Fibroblast of skin of left quadriceps (primary cell): ENCODE measurements at places on chromosomes 11 and 22.
A peak's percentile ranks its signal among the peaks of the same experiment; 100 is the strongest.

GRCh38 chr22:29346659-29347058 is 31.2 kb upstream of the RASL10A start:
- no peak for DNase-seq

- no peak for DNase-seq
Observed at GRCh38 chr11:79456501-79456900, 15.7 kb upstream of the TENM4 start.

DNA sequence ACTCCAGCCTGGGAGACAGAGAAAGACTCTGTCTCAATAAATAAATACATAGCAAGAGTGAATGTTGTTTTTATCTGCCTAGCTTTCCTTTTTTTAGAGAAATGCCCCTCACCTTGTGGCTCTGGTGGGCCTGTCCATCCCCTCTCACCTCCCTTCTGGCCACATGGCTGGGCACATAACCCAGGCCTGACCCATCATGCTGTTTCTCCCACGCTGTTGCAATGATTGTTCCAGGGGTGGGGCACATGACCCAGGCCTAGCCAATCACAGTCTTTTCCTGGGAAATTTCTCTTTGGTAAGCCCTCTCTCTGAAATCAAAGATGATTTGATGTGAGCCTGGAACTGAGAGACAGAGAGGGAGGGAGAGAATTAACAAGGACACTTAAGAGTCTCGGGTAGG is 5.5 kb upstream of the CYTH4 start:
- DNase-seq = no peak

DNA sequence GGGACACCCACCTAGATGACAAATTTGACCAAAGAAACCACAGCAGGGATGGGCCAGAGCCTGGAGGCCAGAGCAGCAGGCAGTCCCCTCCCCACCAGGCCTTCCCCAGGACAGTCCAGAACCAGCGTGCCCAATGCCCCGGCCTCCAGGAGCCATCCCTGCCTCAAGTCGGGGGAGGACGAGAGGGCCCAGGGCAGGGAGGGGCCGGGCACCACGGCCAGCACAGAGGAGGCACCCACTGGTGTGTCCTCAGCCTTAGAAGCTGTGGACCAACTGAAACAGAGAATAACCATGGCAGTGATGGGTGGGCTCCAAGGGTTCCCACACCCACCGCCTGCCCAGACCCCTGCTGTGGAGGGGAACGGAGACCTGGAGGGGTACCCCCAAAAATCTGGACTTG is 28.3 kb upstream of the TCF20 start:
- no peak for DNase-seq

DNA sequence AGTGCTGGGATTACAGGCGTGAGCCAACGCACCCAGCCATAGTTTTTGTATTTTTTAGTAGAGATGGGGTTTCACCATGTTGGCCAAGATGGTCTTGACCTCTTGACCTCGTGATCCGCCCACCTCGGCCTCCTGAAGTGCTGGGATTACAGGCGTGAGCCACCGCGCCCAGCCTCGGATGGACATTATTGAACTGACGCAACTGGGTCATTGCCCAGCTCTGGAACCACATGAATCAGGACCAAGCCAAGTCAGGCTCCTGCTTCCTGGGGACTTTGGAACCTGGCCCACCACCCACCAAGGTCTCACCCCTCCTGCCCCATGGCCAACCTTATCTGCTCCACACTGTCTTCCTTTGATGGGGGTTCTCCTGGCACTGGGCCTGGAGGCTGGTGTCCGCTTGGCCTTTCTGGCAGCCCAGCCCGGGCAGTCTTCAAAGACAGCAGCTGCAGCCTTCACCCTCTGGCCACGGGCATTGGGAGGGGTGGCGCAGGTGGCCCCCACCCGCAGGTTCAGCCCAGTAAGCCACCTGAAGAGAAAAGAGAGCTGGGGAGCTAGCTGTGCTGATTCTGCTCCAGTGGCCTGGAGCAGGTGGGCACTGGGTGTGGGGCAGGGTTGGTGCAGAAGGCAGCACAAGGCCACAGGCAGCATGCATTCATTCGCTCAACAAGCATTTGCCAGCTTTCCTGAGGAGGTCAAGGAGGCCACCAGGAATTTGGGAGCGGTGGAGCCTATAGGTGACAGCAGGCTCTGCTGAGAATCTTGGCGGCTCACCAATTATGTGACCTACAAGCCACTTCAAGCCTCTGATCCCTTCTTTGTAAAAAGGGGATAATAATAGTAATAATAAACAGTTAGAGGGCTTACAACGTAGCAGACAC is 5.7 kb downstream of the CHADL start:
- DNase-seq = no peak

GRCh38 chr11:71976551-71976950 is 22.2 kb upstream of the IL18BP start:
- DNase-seq = no peak

- DNase-seq = peak; percentile 74
Observed at GRCh38 chr11:3959015-3959902, 103.8 kb downstream of the STIM1 start.

DNA sequence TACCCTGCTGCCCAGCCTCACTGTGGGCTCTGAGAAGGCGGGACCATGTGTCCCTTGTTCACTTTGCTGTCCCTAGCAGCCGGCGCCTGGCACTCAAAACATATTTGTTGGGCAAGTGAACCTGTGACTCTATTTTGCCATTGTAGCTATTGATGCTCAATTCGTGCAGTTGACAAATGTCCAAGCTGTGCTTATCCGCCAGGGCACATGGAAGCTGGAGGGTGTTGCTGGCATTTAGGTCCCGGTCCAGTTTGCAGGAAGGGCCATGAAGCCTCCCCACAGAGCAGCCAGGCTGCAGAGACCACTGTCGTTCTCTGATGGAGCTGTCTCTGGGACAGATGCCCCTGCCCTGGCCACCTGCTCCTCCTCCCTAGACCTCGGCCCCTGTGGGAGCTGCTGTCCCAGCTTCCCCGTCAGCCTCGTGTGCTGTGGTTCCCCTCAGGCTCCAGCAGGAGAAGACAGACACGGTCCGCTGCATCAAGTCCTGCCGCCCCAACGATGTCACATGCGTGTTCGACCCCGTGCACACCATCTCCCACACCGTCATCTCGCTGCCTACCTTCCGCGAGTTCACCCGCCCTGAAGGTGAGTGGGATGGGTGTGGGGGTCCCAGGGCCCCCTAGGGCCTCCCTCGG is 71.5 kb downstream of the FBLN1 start:
- no peak for DNase-seq

DNA sequence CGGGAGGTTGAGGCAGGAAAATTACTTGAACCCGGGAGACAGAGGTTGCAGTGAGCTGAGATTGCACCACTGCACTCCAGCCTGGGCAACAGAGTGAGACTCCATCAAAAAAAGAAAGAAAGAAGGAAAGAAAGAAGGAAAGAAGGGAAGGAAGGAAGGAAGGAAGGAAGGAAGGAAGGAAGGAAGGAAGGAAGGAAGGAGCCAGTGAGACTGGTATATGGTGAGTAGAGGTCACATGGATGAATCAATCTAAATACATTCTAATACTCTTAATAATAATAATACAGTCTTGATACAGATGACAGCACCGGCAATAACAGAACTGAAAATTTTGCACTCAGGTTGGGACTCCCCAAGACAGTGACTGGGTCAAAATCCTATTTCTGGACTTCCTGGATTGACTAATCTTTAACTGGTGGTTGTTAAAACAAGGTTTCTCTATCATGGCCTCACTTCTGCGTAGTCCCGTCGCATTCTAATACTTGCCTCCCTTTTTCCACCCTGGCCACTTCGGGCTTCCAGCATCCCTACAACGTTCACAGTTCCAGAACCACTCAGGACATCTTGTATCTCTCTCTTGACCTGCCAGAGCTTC is 53.5 kb upstream of the EIF3M start:
- no peak for DNase-seq

GRCh38 chr22:44754998-44755397 is 2.6 kb downstream of the ARHGAP8 start:
- DNase-seq = no peak

- no peak for DNase-seq
Observed at GRCh38 chr11:112291191-112291590, 30.5 kb upstream of the PLET1 start.

- DNase-seq = peak; percentile 40
Observed at GRCh38 chr11:45110562-45110961, 35.9 kb upstream of the PRDM11 start.

- DNase-seq = no peak
Observed at GRCh38 chr11:75850787-75851186, 35.8 kb downstream of the UVRAG start.

DNA sequence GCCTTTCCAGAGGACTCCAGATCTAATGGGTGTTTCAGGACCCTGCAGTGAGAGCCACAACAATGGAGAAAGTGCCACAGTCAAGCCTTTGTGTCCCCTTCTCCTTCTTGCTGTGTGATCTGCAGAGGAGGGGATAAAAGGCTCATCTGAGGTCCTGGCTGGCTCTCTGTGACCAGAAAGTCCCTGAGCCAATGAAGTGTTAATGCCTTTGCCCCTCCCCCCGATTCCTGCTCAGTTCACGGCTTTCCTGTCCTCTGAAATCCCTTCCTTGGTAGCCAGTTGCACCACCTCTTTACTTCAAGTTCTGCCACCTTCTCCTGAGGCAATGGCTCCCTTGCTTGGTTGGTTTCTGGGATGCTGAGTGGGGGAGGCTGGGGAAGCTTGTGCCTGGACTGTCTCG is 47.6 kb downstream of the FLI1 start:
- DNase-seq = no peak

GRCh38 chr22:25669253-25670069 is 72.5 kb upstream of the MYO18B start:
- DNase-seq = no peak

DNA sequence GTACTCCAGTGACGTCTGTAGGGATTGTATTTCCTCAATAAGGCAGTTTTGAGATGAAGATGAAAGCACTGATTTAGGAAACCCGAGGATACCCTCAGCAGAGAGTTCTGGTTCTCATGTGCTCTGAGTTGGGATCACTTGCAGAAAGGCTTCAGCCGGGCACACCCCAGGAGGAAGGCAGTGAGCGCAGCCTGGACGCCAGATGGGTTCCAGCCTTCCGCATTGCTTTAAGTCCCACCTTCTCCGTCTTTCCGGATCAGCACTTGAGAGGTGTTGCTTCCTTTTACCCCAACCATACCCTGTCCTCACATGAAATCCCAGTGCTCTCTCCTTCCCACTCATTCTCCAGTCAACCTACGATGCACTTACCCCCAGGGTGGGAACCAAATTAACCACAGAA is 239.5 kb upstream of the CADM1 start:
- DNase-seq = no peak

- no peak for DNase-seq
Observed at GRCh38 chr11:77479746-77480352, 6.0 kb upstream of the PAK1 start.

DNA sequence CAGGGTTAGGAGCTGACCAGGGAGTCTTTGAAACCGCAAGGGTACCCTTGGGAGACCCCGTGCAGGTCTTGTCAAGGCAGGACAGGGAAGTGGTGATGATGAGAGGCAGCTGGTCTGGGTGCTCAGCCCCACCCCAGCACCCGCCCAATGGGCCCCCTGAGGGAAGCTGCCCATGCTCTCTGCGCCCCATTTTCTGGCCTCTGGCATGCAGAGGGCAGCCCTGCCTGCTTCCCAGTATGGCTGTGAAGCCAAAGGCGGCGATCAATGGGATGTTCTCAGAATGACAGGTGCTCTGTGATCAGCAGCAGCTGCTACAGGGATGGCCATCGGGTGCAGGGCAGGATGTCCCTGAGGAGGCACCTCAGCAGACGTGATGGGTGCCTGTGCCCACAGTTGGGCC is 54.7 kb downstream of the CDKN1C start:
- no peak for DNase-seq

DNA sequence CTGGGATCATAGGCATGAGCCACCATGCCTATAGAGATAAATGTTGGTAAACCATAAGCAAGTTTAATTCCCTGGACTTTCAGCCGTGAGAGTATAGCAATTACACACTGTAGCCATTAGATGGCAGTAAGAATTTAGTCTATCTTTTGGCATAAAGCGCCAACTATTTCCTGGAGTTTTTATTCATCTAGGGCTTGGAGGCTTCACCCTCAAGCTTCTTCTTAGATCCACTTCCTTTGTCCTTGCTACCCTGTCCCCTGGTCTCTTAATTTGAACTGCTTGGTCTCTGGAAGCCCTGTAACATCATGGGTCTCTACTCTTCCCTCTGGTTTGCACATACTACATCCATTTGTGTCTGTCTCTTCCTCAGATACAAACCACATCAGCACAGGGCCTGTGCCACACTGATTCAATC is 38.2 kb downstream of the OR10A6 start:
- DNase-seq = peak; percentile 63

DNA sequence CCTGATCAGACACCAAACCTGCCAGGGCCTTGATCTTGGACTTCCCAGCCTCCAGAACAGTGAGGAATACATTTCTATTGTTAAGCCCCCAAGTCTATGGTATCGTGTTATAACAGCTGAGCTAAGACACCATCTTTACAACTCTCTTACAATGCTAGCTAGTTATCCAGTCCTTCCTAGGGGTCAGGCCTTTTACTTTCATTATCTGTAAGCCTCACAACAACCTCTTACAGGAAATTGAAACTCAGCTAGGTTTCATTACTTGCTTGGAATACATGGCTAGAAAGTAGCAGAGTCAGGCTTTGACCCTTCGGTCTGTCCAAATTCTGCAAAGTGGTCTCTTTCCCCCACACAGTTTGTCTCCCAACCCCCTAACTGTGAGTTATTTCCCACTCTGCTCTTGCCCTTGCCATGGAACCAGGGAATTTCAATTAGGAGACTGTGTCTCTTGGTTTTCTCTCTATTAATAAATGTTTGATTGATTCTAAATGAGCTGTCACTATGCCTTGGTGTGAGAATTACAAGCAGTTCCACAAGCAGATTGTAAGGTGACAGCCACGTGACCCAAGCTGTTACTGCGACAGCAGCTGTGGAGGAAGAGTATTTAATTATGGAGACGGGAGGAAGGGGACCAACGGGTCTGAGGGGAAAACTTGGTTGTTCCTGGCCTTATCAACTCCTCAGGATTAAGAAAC is 38.4 kb upstream of the CLMP start:
- DNase-seq = no peak

DNA sequence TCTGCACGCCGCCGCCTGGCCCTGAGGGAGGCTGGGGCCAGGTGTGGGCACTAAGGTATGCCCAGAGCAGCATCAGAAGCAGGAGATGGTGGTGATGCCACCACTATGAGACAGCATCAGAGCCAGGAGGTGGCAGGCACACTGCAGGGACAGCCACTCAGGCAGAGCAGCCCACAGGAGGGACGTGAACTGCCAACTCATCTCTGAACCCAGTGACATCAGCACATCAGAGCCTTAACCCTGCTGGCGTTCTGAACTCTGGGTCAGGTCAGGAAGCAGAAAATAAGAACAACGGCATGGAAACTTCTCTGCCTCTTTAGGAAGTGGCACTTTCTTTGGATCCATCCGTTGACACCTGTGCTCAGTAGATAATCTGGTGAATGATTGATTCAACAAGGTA is 14.7 kb upstream of the IFT27 start:
- no peak for DNase-seq
